Muscle of back (tissue), 13 donors: ENCODE measurements at places on chromosomes 16 and 17.

GRCh38 chr16:88468275-88469129, 15.4 kb downstream of the ZFPM1 start:
- peak; percentile 43 for DNase-seq

DNA sequence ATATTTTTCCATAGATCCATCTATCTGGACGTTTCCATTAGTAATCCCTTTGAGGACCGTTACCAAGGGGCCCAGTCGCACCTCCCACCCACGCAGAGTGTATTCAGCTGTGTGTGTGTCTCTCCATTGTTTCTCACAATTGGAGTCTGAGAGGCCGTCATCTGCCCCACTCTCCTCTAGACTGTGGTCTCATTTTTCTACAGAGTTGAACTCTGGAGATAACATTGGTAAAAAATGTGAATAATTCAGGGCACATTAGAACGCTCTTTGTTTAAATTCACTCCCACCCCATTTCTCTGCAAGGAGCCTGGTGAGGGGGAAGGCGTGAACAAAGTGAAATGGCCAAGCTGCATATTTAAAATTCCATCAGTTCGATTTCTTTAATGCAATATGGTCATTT, 333.1 kb upstream of the MAF start:
- DNase-seq, result no peak

DNA sequence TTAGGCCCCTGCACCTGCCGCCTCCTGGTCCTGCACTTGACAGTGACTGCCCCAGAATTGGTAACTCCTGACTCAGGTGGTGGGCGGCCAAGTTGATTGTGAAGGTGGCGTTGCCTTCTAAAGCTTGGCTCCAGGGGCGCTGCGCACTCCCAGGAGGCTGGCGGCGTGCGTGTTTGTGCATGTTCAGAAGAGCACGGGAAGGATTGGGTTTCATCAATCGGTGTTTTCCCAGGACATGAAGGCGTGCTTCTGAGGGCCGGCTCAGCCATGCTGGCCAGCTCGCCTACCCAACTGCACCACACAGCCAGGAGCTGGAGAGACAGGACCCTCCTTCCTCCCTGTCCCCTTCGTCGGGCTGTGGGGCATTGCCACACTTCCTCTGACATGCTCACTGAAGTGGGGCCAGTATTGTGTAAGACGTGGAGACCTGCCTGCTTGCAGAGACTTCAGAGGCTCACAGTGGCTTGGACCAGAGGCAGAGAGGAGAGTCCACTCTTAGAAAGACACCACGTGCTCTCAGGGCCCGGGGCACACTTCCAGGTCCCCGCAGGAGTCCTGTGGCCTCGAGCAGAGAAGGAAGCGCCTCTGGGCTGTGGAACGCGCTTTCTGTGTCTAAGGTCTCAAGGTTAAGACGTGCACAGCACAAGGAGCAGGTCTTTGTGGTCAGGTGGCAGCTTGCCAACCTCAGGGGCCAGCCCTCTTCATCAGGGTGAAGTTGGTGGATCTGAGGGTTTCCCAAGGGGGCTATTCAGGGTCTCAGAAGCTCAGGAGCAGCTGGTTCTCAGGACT, 2.8 kb downstream of the RAB40C start:
- DNase-seq, result no peak

DNA sequence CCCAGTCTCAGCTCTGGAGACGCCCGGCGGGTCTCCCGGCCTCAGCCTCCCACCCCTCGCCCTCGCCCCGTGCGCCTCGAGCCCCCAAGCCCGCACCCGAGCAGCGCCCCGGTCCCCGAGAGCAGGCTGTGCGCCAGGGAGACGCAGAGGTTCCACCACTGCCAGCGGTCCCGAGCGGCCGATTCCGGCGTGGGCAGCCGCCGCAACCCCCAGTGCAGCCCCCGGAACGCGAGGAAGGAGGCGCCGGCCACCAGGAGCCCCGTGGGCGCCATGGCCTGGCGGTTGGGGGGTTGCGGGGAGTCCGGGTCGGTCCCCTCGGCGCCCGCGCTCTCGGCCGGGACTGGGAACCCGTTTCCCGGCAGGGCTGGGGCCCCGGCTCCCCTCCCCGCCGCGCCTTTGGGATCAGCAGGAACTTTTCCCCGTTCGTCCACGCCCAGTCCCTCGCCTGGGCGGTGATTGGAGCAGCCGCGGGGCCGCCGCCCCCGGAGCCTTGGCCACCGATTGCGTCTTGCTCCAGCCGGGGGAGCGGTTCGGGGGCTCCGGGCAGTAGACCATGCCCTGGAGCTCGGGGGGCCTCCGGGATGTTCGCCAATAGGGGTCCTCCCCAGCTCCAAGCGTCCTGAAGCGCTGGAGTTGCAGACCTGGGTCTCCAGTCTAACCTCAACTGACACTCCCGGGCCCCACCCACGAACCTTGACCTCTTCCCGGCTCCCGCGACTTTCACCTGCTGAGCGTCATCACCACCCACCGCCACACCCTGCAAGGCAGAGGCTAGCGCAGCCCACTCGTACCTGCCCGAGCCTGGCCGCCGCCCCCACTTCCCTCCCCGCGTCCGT, at the start of gene TLCD2:
Gene TLCD2 (minus strand): TSS at position 407 of the 836 bp plus-strand sequence. CDS start 135 bp downstream, at position 272.
- no peak for DNase-seq

- peak; percentile 82 for DNase-seq
These were observed 65.0 kb downstream of the CEP95 start for GRCh38 chr17:64571746-64572145.

GRCh38 chr17:8326511-8327302, 12.9 kb upstream of the ODF4 start:
- DNase-seq, result peak; percentile 89

GRCh38 chr17:49597928-49598655, 22.4 kb downstream of the NXPH3 start:
- no peak for DNase-seq
